LNCaP clone FGC (cell line): ENCODE measurements at places on chromosomes 3 and 15.

- no peak for DNase-seq
Measured at GRCh38 chr15:63244399-63244798, 33.0 kb upstream of the APH1B start.

- DNase-seq = no peak
Measured at GRCh38 chr3:116849261-116849688, 139.7 kb downstream of the TUSC7 start.

DNA sequence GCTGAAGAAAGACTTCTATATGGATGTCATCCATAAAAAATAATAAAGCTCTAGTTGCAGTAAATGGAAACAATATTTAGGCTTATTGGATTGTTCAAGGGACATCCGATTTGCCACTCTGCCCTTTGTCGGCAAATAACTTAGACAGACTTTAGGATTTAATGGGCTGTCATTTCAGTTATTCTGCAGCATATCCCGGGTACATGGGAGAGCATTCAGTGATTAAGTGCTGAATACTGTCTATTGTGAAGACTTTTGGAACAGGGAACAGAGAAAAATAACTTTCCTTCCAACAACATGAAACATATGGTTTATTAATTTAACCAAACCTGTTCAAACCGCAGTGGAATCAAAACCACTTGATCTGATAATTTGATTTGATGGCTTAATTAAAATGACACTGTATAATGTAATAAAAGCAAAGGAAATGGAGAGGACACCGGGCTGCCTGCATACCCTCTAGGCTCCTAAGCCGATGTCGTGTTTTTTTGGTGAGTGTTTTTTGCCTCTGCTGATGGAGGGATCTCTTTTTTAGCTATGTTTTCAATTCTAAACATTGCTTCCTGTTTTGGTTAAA lies 199.3 kb downstream of the FEZF2 start:
- DNase-seq = no peak

- no peak for DNase-seq
Measured at GRCh38 chr3:46368569-46368968, 2.2 kb upstream of the CCR5 start.

DNA sequence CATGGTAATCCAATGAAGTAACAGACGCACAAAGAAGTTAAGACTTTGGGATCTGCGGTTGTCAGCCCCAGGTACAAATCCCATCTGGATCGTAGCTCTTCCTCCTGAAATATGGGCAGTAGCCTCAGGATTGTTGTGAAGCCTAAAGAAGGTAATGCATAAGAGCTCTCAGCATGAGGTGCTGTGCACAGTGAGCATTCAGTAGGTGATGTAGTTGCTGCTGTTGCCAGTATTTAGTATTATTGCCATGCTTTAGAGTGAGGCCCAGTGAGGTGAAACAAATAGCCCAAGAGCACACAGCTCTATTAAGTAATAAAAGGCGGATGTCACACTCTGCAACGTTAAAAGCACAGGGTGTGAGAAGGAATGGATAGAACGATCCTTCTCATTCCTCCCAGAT lies 225.7 kb downstream of the GABRG3 start:
- DNase-seq = no peak

GRCh38 chr3:149605902-149606301 lies 51.9 kb downstream of the WWTR1 start:
- no peak for DNase-seq

DNA sequence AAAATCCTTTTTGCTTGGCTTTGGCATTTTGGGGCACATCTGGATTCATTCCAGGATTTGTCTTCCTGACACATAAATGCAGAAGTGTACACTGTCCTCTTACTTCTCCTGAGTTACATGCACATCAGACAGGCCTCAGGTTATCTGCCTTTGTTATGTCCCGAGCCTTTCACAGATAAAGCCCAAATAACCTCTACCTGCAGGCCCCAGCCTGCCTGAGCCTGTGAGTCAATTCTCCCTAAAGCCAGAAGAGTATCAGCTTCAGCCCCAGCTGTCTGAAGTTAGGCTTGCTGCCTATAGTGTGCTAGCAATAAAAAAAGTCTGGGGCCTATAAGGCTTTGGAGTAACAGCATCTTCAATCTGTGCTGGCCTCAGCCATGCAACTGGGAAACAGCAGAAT lies 17.7 kb upstream of the GSK3B start:
- no peak for DNase-seq

DNA sequence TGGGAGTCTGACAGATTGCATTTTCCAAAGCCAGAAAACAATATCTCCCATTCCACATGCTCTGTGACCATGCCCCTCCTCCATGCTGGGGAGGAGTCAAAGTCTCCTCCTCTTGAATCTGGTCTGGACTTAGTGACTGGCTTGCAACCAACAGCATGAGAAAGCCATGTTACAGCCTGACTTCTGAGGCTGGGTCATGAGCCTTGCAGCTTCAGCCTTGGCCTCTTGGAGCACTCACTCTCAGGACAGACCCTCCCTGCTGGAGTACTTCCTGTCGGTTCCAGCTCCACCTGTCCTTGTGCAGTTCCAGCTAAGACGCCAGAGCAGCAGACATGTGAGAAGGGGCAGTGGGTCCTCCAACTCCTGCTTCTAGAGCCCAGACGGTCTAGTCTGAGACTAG lies 49.7 kb upstream of the RBSN start:
- peak; percentile 39 for DNase-seq

DNA sequence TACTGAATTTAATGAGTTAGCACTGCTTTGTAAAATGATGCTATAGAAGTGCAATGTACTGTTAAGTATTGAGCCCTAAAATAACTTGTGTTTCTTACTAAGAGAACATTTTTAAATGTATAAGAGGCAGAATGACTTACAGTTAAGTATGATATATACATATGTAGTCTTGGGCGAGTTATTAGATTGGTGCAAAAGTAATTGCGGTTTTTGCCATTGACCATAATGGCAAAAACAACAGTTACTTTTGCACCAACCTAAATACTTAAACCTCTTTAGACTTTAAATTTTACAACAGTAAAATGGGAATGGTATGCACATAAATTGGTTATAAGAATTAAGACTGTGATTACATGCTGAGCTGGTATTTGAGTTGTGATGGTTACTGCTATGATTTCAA lies 79.8 kb downstream of the CNTN3 start:
- DNase-seq = no peak
